ENCODE measurements at places on chromosomes 2 and 18.

DNA sequence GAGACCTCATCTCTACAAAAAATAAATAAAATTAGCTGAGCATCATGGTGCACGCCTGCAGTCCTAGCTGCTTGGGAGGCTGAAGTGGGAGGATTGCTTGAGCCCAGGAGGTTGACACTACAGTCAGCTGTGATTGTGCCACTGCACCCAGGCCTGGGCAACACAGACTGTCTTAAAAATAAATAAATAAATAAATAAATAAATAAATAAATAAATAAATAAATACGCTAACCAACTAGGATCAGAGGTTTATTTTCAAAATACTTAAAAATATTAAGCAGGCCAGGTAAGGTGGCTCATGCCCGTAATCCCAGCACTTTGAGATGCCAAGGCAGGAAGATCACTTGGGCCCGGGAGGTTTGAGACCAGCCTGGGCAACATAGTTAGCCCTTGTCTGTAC, 63.6 kb downstream of the KCNG3 start:
- no peak for DNase-seq

- DNase-seq, result no peak
Measured at GRCh38 chr2:219025637-219026585, 15.4 kb downstream of the CFAP65 start.

GRCh38 chr2:124269348-124269747, 244.3 kb downstream of the CNTNAP5 start:
- no peak for DNase-seq

- DNase-seq, result no peak
Measured at GRCh38 chr2:224551693-224552092, 33.5 kb downstream of the CUL3 start.

- DNase-seq, result no peak
Measured at GRCh38 chr2:70956141-70956540, 20.4 kb downstream of the ATP6V1B1 start.

GRCh38 chr18:74233933-74234325, 57.8 kb downstream of the CYB5A start:
- DNase-seq, result no peak

- no peak for DNase-seq
Measured at GRCh38 chr18:46264255-46264654, 160.1 kb downstream of the HAUS1 start.

DNA sequence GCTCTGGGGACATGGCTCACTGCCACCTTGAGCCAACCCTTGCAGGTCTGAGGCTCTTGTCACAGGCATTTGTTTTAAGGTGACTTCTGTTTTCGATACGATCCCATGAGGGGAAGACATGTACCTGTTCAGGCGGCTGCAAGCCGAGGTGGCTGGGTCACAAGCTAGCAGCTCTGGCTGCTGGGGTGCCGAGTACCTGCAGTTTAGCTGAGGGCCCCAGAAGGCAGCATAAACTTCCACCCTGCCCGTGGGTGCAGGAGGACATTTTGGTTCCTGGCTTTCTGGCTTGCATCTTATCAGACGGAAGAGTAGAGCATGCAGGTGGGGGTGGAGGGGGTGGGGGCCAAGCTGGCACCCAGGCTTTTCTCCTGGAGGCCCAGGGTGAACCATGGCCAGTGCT, 28.4 kb downstream of the COA5 start:
- no peak for DNase-seq

DNA sequence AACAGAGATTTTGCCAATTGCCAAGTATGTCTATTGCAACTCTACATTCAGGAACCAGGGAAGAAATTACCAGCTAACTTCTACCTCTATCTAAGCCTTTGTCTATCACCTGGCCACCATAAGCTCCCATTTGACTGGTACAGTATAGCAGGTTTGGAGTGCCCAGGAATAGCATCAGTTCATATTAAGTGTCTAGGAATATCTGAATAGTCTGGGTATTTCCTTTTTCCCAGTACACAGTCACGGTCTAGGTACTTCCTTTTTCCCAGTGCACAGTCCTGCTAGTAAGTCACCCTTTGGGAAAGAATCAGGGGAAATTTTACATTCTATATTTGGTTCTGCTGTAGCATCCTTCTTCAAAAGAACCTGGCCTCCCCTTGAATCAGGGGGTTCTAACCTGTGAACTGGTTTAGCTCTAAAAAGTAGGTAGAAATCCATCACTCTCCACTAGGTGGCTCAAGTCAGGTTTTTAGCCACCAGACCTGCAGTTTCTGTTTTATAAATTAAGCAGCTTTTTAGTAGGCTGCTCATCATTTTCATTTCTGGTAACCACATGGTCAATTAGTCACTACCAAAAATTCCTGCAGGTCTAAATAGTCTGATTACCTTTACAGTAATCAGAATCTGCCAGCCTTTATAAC, 49.3 kb upstream of the DNAJC10 start:
- no peak for DNase-seq

All from CD4-positive, alpha-beta T cell (primary cell).